Neuronal stem cell (in vitro differentiated cells): ENCODE measurements at places on chromosomes 1 and 21.

DNA sequence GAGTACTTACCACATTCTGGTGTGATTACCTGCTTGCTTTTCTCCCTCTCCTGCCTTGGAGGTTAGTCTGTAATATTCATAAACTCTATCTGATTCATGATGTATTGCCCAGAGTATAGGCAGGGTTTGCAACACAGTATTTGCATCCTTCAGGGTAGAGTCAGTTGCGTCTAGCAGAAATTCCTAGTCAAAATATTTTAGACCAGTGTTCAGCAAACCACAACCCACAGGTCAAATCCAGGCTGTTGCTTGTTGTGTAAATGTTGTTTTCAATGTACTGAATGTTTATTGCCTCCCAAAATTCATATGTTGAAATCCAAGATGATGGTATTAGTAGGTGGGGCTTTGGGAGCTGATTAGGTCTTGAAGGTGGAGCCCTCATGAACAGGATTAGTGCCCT, 82.9 kb downstream of the NGF start:
- no peak for DNase-seq

GRCh38 chr1:225933072-225933471, 7.9 kb downstream of the LEFTY2 start:
- no peak for DNase-seq

- DNase-seq, result no peak
These were observed 327.0 kb upstream of the NR5A2 start for GRCh38 chr1:199700551-199700950.

DNA sequence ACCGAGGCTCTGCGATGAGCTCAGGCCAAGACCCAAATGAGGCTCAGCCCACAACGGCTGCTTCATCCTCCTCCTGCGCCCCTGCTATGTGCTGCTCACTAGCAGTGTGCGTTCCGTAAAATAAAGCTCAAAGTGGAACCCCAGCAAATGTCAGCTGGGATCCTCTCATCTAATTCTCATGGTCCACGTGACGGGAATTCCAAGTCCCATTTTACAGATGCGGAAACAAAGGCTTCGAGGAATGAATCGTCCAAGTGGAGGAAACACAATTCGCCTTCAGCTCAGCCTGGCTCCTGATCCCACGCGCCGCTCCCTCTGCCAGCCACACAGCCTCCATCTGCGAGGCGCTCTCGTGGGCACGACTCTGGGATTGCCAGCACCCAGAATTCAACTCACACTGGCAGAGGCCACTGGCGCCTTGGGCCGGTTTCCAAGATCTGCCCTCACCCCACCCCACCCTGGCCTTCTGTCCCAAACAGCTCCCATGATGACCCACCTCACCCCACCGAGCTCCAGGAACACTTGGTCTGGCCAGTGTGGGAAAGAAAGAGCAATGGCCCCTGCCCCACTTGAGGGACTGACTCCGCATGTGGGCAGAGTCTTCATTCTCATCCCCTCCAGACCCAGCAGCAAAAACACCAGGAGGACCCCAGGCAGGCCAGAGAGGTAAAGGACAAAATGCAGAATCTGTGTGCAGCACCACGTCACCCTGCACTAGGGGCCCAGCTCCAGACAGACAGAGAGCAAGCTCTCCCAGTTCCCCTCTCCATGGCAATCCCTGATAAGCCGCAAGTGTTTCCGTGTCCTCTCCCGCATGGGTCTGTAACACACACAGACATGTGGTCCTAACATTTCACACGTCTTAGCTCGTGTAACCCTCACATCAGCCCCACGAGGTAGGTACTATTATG, 10.5 kb downstream of the CASZ1 start:
- no peak for DNase-seq

DNA sequence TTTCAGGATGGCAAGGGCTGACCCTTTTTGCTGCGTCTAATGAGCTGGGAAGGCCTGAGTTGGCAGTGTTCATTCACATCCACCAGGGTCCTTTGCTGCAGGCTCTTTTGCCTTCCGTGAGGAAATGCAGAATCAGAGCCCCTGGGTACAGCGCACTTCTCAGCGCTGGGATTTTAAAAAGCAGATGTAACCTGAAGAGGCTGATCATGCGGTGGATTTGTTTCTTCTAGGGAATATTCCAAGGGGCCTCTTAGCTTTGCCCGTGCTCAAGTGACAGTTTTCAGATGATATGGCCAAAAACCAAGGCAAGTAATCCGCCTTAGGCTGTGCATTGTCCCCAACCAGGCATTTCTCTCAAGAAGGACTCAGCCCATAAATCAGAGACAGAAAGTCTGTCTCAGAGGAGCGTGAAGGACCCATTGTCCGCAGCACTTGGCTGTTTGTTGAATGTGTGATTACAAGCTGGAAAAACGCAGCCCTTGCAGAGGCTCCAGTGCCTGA, 237.6 kb downstream of the PTPRC start:
- peak; percentile 36 for DNase-seq

GRCh38 chr1:22731924-22732720, 21.5 kb downstream of the EPHB2 start:
- no peak for DNase-seq
